ENCODE measurements at places on chromosomes 11 and 22.

GRCh38 chr22:29633514-29634312 lies 30.3 kb downstream of the NF2 start:
- DNase-seq: no peak

DNA sequence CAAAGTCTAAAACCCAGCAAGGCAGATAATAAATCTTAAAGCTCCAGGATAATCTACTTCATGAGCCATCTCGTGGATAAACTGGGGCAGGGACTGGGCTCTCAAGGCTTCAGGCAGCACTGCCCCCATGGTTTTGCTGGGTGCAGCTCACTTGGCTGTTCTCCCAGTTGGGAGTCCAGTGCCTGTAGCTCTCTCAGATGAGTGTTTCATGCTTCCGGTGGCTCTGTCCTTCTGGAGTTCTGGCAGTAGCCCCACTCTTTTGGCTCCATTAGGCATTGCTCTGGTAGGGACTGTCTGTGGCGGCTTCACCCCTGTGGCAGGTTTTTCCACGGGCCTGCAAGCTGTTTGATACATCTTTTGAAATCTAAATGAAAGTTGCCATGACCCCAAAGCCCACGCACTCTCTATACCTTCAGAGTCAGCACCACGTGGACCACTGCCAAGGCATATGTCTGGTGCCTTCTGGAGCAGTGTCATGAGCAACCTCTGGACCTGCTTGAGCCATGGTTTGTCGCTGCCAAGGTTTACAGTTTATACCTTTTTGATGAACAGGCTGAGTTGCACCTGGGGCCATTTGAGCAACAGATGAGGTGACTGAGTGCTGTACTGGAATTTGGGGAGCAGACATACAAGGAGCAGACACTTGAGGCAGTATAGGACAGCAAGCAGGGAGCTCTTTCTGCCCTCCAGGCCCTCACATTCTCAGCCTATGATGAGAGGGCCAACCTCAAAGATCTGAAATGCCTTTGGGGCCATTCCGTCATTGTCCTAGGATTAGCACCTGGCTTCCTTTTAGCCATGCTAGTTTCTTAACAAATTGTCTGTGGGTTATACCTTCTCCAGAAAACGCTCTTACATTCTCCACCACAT lies 48.6 kb downstream of the MTNR1B start:
- DNase-seq: no peak

DNA sequence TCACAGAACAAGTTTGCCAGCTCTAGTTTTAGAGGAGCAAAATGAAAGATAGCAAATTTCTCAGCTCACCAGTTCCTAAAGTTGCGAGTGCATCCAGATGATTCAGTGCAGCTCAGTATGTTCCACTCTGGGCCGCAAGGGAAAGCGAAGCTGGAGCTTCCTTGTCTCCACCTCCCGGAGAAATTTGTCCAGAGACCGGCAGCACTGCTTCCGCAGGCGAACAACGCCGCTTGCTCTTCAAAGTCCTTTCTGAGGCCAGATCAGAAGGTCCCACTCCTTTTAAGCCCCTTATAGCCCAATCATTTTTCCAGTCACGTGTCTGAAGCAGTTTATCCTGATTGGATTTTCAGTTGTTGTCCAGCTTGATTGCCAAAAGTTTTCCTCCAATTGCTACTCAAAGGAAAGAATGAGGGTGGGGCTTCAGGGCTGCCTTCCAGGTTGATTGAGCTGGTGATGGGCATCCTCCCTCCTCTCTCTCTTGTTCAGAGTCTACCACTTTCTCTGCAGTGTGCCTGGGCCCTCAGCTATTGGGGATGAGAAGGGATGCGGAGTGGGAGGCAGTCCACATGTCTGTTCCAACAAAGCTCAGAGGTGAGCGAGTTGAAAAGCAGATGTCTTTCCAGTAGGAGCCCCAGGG lies at the start of gene ZNF280A:
Gene ZNF280A, minus strand, starts transcription at position 251 of the 637 bp plus-strand sequence. CDS start 4,640 bp downstream, outside the sequence.
- no peak for DNase-seq

- DNase-seq: no peak
Observed at GRCh38 chr11:102487214-102487613, 34.6 kb upstream of the TMEM123 start.

DNA sequence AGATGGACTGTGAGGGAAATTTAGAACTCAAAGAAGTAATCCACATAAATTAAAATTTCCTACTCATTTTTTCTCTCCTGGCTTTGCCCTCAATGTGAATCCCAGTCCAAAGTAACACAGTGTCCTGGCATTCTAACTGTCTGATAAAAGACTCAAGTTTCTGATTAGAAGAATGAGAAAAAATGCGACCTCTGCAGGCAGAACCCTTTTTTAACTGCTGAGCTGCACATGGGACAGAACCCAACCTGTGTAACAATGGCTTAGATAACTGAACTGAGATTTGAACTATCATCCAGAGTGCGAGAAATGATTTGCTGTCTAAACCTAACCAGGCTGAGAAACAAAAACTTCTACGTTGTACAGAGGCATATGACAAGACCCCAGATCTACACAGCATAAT lies 385.6 kb upstream of the LRRC4C start:
- DNase-seq: no peak

Data from OCI-LY7 (cell line).